Activated gamma-delta T cell (primary cell): ENCODE measurements at places on chromosomes 13 and 19.

DNA sequence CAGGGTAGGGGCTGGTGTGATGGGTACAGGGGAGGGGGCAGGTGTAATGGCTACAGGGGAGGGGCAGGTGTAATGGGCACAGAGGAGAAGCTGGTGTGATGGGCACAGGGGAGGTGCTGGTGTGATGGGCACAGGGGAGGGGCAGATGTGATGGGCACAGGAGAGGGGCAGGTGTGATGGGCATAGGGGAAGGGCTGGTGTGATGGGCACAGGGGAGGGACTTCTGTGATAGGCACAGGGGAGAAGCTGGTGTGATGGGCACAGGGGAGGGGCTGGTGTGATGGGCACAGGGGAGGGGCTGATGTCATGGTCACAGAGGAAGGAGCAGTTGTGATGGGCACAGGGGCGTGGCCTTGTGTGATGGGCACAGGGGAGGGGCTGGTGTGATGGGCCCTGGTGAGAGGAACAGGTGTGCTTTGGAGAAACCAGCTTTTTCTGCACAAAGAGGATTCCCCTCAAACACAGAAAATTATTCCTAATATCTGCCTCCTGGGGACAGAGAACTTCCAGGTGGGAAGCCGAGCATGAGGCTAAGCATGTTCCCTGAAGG is 38.6 kb upstream of the POP4 start:
- DNase-seq: no peak

DNA sequence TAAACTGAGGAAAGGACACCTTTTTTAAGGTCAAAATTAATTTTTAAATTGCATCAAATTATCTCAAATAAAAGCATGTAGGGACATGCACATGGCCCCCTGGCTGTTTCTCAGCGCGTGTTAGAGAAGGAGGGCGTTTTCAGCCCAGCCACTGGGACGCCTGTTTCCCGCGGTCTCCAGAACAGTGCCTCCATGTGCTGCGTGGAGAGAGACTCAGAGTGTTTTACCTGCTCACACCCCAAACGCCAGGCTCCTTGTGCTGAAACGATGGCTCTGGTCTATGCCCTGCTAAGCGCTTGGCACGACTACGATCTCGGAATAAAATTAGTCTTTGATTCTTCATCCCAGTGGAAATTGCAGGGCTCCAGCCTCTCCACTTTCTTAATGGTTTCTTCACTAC is 20.0 kb upstream of the SPACA7 start:
- no peak for DNase-seq

- DNase-seq: no peak
Measured at GRCh38 chr13:23743278-23744076, 145.7 kb downstream of the MIPEP start.

DNA sequence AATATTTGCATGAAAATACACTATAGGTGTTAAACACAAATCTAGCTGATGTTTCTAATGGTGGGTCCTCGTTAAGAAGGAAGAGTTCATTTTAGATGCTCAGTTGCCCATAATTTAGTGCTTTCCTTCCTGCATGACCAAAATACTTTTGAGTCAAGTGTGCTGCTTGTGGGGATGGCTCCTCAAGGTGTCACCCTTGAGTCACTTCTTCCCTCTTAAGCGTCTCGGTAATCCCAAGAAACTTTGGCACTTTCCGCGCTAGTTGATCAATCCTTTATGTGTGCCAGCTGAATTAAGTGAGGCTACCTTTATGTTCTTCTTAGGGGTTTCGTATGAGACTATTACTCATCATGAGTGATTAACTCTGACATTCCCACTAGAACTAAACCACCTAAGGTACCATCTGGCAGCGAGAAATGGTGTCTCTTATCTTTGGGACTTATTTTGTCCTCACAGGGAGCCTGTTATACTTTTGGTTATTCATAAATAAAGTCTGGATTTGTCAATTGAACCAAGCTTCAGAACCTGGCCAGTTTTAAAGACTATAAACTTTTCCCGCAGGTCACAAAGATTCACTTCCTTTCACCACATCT is 106.8 kb downstream of the NHLRC3 start:
- no peak for DNase-seq

DNA sequence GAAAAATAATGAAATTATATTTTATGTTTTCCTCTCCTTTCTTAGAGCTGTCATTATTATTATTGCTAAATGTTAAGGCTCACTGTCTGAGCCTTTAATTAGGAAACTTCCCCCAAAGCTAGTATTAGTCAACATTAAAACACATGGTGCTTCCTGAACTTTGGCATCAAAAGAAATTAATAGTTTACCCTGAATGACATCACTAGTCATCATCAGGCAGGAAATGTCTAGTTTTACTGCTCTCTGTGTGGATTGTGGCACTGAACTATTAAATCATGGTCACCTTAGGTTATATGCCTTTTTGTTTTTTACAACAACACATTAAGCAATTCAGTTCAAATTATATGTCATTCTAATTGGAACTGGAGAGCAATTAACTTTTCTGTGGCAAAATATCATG is 595.5 kb downstream of the SLITRK1 start:
- DNase-seq: no peak

GRCh38 chr13:35961002-35961401 is 170.2 kb downstream of the DCLK1 start:
- DNase-seq: no peak

DNA sequence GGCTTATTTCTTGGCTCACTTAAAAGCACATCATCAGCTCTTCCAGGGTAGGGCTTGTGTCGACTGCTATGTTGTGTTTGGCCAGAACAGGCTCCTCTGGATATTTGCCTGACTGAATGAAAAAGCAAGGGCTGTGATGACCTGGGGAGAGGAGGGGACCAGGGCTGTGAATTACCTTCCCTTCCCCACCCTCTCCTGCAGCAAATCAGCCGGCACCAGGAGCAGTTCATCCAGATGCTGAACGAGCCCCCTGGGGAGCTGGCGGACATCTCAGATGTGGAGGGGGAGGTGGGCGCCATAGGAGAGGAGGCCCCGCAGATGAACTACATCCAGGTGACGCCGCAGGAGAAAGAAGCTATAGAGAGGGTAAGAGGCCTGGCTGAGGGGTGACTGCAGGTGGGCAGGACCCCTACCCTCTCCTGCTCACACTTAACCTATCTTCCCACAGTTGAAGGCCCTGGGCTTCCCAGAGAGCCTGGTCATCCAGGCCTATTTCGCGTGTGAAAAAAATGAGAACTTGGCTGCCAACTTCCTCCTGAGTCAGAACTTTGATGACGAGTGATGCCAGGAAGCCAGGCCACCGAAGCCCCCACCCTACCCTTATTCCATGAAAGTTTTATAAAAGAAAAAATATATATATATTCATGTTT is 4.4 kb downstream of the GADD45GIP1 start:
- DNase-seq: no peak

DNA sequence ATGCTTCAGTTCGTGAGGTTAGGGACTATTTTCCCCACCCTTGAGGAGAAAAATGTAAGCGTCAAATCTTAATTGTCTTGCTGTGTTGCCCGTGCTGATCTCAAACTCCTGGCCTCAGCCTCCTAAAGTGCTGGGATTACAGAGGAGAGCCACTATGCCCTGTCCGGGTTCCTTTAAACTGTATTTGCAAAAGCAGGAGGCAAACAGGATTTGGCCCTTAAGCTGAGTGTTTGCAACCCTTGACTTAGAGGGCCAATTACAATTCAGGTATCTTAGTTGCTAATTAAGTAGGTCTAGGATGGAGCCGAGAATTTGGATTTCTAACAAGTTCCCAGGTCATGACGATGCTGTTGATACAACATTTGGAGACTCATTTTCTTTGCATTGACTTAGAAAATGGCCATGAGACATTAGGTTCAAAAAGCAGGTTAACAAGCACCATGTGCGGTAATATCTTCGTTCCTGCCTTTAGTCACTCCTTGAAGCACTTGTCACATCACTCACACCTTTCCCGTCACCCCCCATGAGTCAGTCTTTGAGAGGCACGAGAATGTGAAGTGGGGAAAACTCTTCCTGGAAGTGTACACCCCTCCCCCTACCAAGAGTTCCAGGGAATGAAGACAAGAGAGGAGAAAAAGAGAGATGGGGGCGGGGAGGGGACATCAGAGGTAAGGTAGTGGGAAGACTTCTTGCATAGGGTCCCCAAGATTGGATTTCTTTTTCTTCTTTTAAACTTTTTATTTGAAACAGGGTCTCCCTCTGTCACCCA is 2.6 kb downstream of the NAPSA start:
- DNase-seq: no peak

GRCh38 chr13:80447747-80448146 is 106.8 kb upstream of the SPRY2 start:
- no peak for DNase-seq

GRCh38 chr13:41111454-41111853 is 21.1 kb downstream of the KBTBD6 start:
- no peak for DNase-seq

DNA sequence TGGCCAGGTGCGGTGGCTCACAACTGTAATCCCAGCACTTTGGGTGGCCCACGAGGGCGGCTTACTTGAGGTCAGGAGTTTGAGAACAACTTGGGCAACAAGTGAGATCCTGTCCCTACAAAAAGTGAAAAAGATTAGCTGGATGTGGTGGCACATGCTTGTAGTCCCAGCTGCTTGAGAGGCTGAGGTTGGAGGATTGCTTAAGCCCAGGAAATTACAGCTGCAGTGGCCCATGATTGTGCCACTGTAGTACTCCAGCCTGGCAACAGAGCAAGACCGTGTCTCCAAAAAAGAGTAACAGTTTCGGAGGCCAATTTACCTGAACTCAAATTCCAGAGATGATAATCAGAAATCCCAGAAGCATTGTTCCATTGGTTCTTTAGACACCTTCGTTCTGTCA is 4.4 kb downstream of the ZNF473 start:
- DNase-seq: no peak

- no peak for DNase-seq
Measured at GRCh38 chr13:48866249-48866648, 109.5 kb upstream of the FNDC3A start.

DNA sequence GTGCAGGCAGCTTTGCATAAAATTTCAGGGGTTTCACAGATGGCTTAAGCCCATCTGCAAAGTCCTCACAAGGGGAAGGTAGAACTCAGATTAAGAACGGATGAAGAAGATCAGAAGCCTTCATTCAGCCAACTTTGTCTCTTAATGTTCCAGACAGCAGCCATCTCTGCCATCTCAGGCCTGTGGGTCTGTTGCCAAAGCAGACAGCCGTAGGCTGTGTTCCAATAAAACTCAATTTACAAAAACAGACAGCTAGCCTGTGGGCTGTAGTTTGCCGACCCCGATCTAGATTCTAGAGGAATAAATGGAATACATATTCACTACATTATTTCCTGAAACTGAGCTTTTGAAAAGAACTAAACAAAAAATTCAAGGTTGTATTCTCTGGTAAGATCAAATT is 3.8 kb downstream of the DCUN1D2 start:
- no peak for DNase-seq

DNA sequence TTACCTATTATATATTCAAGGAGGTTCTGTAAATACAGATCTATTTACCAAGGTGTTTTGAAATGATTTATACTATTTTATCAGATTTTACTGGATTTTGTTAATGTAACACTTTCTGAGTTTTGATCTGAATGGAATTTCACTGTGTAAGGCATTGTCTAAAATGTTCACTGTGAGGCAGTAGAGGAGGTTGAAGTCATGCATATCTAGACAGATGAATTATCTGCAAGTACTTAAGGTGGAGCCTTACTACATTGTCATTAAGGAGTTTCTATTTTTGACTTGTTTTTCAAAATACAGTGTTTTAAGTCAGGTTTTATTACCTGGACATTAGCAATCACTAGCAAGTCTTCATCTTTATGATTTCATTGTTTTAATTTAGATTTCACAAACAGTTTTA is 62.1 kb downstream of the TM9SF2 start:
- no peak for DNase-seq

GRCh38 chr13:110965038-110965754 is 50.3 kb upstream of the ANKRD10 start:
- DNase-seq: no peak

DNA sequence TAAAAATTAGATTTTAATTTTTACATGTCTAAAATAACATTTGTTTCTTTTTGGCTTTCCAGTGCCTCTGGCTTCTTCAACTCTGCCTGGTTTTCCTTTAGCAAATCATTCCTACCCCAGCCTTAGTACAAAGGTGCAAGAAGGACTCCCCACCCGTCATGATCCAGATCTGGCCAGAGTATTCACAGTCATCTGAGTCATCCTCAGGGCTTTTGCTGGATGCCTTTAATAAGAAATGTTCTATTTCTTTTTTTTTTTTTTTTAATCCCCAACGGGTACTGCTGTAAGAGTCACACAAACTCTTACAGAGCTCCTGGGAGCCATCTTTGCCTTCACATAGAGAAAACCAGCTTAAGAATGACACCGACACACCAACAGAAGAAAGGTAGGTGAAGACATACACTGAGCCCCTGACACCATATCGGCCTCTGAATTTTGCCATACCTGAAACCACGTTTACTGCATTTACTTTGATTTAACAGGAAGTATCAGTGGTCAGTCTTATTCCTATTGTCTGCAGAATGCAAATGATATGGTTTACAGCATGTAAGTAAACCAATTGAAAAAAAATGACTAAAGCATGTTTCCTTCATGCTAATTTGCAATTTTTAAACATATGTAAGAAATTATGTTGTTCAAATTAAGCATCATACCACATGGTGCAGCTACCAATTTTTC is 184.4 kb downstream of the NALCN start:
- DNase-seq: no peak

GRCh38 chr13:35378939-35379338 is 97.5 kb downstream of the MAB21L1 start:
- DNase-seq: no peak

DNA sequence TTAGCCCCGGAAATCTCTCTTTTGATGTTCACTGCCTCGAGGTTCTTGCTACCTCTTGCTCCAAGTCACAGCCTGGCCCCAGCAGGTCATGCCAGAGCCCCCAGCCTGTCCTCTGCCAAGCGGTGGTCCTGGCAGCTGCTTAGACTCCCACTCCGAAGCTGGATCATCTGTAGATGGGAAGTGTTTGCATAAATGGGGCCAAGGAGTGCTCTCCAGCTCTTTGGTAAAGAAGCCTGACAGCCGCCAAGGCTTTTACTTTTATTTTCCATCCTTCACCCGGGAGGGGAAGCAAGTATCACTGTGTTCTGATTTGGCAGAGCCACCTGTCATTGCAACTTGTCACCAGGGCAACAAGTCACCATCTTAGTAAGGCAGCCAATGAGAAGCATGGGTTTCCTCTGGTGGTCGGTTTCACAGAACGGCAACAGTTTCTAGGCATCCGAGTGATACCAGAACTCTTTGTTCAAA is 10.6 kb upstream of the RETN start:
- no peak for DNase-seq

DNA sequence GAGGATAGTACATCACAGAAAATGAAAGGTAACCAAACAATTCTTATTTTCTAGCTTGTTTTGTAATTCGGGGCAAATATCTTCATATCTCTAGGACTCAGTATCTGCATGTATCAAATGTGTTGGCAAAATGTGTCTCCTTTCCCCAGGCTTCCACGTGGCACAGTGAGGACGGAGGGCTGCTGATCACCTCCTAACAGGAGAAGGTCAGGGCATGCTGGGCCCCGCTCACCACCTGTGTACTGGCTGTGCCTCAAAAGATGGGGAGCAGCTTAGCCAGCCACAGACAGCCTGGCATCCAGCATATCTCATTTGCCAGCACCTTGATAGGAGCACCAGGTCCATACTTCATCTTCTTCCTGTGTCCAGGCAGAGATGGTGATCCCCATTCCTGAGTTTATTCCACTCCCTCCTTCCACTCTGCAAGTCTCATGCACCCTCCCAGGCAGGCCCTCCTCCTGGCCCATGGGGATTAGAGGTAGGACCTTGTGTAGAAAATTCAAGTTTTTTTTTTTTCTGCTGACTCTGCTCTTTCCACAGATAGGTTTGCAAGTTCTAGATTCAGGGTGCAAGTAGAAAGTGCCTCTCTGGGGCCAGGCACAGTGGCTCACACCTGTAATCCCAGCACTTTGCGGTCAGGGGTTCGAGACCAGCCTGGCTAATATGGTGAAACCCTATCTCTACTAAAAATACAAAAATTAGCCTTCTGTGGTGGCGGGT is 1639.0 kb upstream of the SLC10A2 start:
- no peak for DNase-seq
